ENCODE measurements at places on chromosomes 2 and 18.

GRCh38 chr2:70090706-70091334 lies 3.5 kb downstream of the PCBP1 start:
- DNase-seq = no peak

DNA sequence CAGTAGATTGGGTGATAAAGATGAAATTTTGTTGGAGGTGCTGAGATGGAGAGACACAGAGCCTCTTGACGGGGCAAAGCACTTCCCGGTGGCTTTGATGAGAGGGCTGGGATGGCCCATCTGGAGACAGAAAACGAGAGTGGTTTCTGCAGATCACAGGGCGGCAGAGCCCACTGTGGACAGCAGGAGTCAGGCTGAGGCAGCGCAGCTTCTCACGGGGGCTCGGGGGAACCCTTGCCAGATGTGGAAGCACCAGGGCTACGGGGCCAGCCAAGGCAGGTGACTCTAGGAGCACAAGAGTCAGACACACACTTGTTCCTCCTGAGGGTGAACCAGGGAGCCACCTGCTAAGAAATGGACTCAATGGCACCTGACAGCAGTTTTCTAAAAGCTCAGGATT lies 78.5 kb downstream of the TPO start:
- DNase-seq = no peak

DNA sequence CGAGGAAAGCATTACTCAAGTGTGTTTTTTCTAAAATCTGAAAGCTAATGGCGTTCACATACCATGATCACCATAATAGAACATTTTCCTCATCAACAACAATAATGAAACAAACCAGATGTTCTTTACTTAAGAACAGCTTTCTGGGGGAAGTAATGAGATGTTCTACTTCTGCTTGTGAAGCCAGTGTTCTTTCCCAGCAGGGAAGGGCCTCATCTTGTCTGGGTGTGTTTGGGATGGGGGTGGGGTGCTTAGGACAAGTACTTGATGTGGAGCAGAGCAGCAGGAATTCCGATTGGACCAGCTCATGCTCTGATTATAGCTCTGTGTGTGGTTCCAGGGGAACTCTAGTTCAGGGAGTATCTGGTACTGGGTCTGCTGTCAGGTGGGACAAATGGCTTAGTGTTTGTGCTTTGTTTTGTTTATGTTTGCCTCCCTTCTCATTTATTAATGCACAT lies 163.0 kb upstream of the NOSTRIN start:
- no peak for DNase-seq

GRCh38 chr2:203819434-203820133 lies 48.0 kb upstream of the CTLA4 start:
- DNase-seq = no peak

DNA sequence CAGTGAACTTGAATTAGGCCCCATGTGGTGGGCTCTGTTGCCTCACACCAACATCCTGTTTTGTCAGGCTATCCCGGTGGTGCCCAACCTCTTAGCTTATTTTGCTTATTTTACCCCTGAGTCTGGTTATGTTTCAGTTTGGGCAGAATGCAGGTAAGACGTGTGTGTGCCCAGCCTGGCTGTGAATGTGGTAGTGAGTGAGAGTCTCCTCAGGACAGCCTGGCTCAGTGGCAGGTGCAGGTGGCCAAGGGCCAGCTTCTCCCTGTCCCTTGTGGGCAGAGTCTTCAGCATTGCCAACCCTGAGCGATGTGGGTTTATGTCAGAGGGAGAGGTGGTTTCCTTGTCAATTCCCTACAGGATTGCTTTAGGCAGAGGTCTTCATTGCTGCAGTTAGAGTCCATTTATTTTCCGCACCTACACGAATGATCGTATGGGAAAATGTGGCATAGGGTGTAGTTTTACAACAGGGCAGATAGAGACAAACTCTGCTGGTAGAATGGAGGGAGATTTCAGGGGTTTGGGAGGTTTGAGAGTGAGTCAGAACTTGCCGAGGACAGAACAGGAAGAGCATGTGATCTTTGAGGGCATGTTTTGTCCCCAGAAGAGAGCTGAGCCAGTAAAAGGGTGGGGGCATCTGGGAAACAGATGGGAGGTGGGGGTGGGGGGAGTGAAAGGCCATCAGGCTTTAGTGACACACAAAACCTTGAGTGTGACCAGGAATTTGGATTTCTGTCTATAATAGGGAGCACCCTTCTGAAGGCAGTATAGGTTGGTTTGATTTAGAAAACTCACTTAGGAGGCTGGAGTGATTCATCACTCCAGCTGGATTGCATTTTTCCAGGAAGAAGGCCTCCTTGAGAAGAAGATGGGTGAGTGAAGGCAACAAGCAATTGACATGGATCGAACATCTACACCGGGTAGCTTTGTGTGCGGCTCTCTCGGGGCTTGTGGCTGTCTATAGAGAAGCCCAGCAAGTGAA lies 156.2 kb upstream of the CELF4 start:
- no peak for DNase-seq

DNA sequence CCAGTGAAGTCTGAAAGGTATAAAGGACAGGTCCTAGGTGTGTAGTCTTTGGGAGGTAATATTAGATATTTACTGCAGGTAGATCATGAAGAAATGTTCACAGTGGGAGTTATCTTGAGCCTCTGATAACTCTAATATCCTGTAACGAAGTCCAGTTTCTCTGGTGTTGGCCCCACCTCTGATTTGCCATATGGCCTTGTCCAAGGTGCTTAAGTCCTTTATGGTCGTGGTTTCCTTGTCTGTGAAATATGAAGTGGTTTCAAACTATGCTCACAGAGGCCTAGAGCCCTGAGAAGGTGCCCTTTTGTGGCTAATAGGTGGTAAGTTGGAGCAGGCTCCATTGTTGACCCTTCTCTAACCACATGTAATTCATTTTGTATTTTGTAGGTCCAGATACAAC lies 190.7 kb downstream of the ICOS start:
- no peak for DNase-seq

DNA sequence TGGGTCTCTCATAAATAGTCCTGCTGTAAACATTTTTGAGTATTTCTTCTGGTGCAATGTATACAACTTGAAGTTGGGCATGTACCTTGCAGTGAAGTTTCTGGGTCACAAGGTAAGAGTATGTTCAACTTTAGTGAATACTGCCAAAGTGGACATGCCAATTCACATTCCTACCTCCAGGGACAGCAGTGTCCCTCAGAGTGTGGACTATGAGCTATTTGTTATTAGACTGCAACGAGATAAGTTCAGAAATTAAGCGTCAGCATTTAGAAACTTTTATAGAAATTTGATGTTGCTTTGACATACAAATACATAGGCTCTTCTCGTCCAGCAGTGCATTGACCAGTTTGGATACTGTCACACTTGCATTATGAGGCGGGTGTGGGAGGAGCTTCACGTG lies 7.2 kb upstream of the ACKR3 start:
- no peak for DNase-seq

GRCh38 chr18:34929336-34929780 lies 111.9 kb upstream of the MAPRE2 start:
- no peak for DNase-seq

DNA sequence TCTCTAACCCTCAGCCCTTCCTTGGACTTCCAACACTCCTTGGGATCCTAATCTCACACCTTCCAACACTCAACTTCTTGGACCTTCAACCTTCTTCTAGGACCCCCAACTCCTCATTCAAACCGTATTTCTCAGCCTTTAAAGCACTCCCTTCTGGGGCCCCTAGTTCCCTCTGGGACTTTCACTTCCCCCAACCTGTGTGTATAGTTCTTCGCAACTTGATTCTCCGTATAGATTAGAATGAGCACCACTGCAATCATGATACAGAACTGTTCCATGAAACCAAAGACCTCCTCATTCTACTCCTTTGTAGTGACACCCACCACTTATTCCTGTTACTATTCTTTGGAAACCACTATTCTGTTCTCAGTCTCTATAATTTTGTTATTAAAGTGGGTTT lies 62.0 kb upstream of the NFU1 start:
- no peak for DNase-seq

GRCh38 chr2:120310136-120310535 lies 35.8 kb upstream of the INHBB start:
- DNase-seq = no peak

DNA sequence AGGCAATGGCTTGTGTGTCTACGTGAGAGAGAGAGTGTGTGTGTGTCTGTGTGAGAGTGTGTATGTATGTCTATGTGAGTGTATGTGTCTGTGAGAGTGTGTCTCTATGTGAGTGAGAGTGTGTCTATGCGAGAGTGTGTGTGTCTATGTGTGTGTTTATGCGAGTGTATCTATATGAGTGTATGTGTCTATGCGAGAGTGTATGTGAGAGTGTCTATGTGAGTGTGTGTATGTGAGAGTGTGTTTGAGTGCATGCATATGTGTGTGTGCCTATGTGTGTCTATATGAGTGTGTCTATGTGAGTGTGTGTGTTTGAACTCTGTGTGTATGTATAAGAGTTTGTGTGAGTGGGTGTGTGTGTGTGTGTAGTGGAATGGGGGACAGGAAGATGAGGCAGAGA lies 9.8 kb upstream of the GNLY start:
- DNase-seq = no peak

- no peak for DNase-seq
These were observed 10.1 kb upstream of the LRPPRC start for GRCh38 chr2:44005846-44006245.

- no peak for DNase-seq
These were observed 25.5 kb downstream of the RMC1 start for GRCh38 chr18:23528580-23529472.

- peak; percentile 82 for DNase-seq
These were observed 56.9 kb downstream of the DYSF start for GRCh38 chr2:71510196-71510807.

DNA sequence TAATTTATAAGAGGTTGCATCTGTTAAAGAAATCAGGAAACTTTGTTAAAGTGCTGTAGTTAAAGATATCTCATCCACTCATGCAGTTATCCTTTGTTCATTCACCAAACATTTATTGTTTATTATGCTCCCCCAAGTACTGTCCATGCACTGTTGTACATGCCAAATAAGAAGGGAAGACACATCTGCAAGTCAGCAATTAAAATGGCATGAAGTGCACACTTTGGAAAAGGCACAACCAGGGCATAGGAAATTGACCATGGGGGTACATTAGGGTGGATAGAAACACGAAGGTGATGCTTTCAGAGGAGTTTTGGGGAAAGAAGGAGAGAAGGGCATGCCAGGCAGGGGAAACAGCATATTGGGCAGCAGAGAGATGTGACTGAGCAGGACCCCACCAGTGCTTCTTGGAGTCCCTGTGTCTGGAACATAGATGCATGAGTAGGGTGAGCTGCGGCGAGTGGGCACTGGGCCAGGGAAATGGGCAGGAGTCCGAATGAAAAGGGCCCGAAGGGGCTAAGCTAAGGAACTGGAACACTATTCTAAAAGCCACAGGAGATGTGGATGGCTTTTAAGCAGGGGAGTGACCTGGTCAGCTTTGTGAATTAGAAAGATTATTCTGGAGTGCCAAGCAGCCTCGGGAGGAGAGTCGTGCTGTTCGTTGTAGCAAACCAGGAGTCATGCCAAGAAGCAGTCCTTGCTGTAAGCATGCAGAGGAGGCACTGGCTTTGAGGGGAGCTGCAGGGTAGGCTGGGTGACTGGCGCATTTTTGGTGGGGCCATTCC lies 316.3 kb downstream of the AGPS start:
- no peak for DNase-seq

DNA sequence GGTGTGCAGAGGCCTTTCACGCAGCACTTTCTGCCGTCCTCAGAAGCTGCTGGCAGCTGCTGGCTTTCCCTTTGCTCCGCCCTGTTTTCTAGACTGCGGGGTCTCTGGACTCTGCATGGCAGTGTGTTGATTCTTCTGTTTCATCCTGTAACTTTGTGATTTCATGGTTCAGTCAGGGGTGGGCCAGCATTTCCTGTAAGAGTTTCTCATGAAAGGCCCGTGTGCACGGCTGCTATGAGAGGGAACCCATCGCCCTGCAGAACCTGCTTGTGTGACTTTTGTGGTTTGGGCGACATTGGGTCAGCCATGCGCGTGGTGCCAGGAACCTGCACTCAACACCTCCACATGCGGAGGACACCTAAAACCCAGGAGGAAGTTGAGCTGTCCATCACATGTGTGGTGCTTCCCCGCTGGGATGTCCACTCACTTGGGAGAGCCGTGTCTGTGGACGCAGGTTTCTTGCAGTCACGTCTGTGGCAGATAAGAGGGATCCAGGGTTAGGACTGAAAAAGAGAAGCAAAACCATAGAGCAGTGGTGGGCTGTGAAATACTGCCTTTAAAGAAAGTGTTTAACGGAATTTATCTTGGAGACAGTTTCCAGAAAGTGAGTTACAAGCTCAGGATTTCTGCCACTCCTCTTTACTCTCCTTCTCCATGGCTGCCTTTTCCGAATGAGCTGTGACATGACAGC lies 167.3 kb upstream of the ALKAL2 start:
- DNase-seq = no peak

GRCh38 chr18:61731693-61732376 lies 161.0 kb downstream of the RNF152 start:
- no peak for DNase-seq

GRCh38 chr2:68083346-68083745 lies 20.5 kb upstream of the C1D start:
- no peak for DNase-seq

- DNase-seq = no peak
These were observed 30.2 kb upstream of the HPCAL1 start for GRCh38 chr2:10272464-10272863.

GRCh38 chr18:75264926-75265597 lies 54.5 kb downstream of the TSHZ1 start:
- no peak for DNase-seq

DNA sequence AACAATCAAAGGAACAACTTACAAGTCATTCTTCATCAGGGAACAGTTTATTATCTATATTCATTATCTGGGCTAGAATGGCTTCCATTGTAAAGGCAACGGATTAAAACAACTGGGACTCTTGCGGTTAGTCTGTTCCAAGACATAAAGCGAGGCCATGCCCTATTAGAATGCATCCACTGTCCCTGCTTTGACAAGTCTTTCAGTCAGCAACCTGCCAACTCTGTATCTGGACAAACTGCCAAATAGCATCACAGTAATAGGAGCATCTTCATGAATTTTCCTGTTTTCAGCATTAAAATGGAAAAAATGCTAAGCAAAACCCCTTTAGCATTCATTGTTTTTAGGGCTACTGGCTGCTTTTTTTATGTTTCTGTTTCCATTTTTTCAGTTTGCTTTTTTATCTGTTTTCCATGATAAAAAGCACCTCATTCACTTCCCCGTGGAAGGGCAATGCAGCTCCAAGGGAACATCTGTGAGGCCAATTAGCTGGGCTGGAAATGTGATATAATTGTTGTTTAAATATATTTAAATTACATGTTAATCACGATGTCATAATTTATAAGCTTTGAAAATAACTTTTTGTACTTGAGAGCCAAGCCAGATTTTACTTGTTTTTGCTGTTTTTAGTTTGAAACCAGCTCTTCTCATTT lies 834.3 kb downstream of the CPS1 start:
- no peak for DNase-seq

- no peak for DNase-seq
These were observed 749.6 kb upstream of the VRK2 start for GRCh38 chr2:57296795-57297517.

All from Right ventricle myocardium inferior (tissue), 1 donor.